H9 (cell line): ENCODE measurements at places on chromosomes 1 and 21.

- DNase-seq = no peak
These were observed 290.6 kb downstream of the DPYD start for GRCh38 chr1:97630281-97630680.

DNA sequence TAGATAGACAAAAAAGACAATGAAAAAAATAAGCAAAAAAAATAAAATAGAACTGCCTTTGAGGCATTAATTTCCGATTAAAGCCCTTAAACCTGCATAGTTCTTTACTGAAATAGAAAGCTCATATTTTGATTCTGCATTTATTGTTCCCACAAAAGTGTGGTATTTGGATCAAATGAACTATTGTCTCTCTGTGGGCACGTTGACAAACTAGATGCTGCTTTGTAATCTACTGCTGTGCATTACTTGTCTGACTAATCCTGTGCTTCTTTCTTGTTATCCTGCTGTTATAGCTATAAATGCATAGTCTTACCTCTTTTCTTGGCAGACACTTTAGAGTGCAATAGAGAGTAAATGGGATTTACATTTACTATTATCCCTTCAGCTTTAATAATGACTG, 31.4 kb upstream of the SLC35D1 start:
- no peak for DNase-seq

DNA sequence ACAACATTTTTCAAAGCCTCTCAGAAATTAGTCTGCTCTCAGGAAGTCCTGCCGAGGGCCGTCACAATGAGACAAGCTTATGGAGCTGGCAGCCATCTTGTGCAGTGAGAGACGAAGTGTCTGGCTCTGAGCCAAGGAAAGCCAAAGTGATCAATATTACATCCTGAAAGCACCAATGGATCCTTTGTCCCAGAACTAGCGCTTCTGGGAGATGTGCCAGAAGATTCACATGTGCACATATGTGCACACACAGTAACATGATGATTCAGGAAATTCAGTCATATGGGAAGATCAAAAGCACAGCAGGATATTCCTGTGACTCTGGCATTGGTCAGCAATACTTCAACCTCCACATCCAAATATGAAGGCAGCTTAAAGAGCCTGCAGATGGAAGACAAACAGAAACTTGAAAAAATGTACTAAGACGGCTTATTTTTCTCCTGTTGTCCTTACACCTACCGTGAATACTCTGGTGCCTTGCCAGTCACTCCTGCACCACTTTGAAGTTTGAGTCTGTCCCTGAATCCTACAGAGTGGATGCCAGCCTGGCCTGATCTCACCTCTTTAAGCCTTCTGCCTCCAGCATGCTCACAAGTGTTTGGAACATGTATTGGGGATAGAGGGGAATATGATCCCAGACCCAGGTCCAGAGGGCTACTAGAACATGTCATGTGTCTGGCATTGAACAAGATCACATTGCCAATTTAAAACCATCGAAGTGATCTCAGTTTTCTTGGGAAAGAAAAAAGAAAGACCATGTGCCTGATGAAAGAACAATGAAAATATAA, 44.5 kb upstream of the PRRX1 start:
- no peak for DNase-seq

- no peak for DNase-seq
These were observed 51.2 kb downstream of the TNNI3K start for GRCh38 chr1:74286414-74286813.

DNA sequence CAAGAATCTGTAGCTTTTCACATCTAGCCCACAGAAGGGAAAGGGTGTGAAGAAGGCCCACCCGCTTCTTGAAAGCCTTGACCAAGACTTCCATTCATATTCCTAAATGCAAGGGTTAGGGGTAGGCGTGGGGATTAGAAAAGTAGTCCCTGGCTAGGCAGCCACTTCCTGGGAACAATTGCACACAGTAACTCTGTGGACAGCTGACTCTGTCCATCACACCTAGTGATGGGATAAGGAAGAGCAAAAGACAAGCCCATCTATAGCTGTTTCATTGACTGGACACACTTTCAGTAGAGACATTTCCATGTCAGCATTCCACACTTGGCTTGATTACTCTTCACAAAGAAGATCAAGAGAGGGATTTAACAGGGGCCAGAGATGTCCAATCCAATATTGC, 294.2 kb downstream of the PBX1 start:
- DNase-seq = no peak
